Lower leg skin (tissue), 4 donors: ENCODE measurements at places on chromosomes 1 and 21.

DNA sequence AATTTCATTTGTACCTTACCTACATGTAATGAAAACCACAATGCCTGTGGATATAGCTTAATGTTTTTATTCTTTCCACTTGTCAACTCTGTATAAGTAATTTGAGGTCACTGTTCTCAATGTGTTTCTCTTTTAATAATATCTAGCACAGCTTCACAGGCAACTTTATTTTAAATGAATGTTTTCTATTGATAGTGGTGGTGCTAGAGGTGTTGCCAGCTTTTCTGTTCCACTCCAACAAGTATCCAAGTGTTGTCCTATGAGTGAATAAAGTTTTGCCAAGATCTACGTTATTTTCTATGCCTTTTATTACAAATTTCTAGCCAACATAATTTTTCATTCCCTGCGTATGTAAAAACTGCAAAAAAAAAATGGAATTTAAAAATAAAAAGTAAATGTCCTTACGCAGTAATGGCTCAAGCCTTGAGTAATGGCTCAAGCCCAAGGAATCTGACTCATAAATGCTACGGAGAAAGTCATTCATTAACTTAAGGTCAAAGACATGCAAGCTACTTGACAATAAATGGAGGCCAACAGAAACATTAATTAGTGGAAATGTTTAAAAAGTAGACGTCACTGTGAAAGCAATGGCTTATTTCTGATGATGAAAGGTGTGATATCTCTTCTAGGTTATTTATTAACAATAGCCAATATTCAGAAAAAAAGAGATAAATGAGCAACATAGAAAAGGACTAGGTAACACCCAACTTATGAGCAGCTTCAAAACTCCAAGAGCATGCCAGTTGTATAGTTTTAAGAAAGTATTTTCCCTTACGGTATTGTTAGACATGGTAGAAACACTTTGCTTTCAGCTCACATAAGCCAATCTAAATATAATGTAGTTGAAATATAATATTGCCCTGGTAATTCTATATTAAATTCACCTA is 71.4 kb downstream of the SLC44A5 start:
- DNase-seq, result no peak

- no peak for DNase-seq
These were observed 68.5 kb downstream of the FOXJ3 start for GRCh38 chr1:42266253-42267135.

GRCh38 chr21:26844258-26845065 is 747 bp downstream of the ADAMTS1 start:
- DNase-seq, result peak; percentile 90

GRCh38 chr1:201127755-201128455 is 921 bp upstream of the ASCL5 start:
- DNase-seq, result no peak

GRCh38 chr1:50417507-50417906 is 5.7 kb downstream of the DMRTA2 start:
- no peak for DNase-seq
